ENCODE measurements at places on chromosomes 13 and 19.

DNA sequence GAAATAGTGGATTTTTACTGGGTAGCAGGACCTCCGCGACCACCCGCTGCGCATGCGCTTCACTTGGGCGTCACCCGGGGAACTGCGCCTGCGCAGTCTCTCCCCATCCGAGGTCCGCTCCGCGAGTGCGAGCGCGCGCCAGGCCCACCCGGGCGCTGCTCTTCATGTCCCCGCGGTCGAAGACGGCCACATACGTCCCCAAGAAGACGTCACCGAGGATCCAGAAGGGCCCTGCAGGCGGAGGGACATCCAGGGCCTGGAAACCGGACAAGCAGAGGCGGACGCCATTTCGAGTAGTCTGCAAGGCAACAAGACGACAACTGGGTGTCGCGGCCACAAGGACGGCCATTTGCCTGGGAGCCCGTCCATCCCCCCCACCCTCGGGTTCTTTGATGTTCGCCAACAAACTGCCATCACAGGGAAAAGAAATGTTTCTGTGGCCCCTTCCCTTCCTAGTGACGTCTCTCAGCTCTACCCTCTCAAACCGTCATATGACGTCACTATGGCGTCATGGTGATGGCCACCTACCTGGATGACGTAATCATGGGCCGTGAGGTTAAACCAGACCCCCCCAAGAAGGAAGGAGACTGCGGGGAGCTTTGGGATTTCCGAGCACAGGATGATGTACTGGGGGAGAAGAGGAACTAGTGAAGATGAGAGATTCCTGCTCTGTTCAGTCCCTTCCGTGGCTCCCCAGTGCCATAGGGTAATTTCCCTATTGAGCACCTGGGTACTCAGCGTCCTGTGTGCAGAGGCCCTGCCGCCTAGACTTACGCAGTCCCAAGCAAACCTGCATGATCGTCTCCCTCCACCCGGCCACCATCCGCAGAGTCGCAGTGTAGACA is 6.7 kb downstream of the NAPSA start:
- DNase-seq, result peak; percentile 70

DNA sequence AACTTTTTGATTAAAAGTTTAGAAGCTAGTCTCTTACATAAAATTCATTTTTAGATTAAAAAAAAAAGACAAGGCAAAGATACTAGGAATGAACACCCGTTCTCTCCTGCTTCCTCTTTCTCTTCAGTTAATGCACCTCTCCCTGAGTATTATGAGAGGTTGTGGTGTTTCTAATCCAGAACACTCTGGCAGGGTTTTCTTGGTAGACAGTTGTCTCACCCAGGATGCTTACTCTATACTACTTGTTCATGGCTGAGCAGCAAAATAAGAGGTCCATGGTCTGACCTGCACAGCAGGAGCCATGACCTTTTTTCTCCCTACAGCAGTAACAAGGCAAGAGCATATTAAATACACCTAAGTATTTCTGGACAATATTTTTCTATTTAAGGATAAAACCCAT is 62.0 kb downstream of the MICU2 start:
- DNase-seq, result no peak

GRCh38 chr19:1859331-1859781 is 4.0 kb downstream of the KLF16 start:
- no peak for DNase-seq

- no peak for DNase-seq
These were observed 34.7 kb upstream of the SLITRK6 start for GRCh38 chr13:85833921-85834320.

- no peak for DNase-seq
These were observed 10.7 kb downstream of the SHISA7 start for GRCh38 chr19:55432241-55432959.

GRCh38 chr13:110107568-110108347 is 199.2 kb downstream of the COL4A1 start:
- DNase-seq, result no peak

DNA sequence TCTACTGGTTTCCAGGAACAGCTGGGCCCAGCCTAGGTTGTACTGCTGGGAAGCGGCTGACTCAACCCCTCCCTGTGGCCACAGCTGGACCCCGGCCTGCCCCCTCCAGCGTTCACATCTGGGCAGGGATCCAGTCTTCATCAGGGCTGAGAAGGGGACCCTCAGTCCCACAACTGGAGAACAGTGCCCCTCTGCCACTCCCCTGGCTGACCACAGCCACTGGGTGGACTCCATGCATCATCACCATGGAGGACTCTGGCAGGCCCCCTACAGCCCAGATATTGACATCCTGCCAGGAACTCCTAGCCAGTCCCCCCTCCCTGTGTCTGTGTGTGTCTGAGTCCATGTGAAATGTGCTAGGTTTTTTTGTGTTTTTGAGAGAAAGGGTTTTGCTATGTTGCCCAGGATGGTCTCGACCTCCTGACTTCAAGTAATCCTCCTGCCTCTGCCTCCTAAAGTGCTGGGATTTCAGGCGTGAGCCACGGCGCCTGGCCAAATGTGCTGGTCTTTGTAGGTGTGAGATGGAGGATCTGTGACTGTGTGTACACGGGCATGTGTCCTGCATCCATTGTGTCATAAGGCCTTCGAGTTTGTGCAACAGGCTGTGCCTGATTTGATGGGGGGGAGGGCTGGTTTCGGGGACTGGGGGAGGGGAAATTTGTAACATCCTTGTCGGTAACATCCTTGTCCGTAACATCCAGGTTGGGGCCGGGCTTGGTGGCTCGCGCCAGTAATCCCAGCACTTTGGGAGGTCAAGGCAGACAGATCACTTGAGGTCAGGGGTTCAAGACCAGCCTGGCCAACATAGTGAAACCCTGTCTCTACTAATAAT is 4.0 kb upstream of the HOOK2 start:
- DNase-seq, result no peak

- no peak for DNase-seq
These were observed 11.1 kb upstream of the ZNF613 start for GRCh38 chr19:51916167-51916566.

GRCh38 chr13:42056146-42056545 is 7.7 kb downstream of the DGKH start:
- DNase-seq, result peak; percentile 34

- peak; percentile 85 for DNase-seq
These were observed 24.3 kb downstream of the COLGALT1 start for GRCh38 chr19:17579661-17580244.

DNA sequence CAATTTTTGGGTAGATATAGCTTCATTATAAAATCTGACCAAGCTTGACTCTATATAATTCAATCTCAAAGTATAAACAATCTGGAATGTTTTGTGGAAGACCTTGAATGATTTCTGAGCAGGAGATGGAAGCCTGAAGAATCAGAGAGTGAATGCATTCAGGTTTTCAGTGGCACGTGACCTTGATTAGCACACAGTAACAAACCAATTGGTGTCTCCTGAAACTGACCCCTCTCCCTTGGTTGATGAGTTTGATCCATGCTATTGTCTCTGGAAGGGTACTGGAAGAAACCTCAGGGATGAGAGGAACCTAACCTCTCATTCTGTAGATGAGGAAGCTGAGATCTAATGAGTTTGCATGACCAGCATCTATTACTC is 39.6 kb downstream of the PCDH8 start:
- DNase-seq, result no peak

DNA sequence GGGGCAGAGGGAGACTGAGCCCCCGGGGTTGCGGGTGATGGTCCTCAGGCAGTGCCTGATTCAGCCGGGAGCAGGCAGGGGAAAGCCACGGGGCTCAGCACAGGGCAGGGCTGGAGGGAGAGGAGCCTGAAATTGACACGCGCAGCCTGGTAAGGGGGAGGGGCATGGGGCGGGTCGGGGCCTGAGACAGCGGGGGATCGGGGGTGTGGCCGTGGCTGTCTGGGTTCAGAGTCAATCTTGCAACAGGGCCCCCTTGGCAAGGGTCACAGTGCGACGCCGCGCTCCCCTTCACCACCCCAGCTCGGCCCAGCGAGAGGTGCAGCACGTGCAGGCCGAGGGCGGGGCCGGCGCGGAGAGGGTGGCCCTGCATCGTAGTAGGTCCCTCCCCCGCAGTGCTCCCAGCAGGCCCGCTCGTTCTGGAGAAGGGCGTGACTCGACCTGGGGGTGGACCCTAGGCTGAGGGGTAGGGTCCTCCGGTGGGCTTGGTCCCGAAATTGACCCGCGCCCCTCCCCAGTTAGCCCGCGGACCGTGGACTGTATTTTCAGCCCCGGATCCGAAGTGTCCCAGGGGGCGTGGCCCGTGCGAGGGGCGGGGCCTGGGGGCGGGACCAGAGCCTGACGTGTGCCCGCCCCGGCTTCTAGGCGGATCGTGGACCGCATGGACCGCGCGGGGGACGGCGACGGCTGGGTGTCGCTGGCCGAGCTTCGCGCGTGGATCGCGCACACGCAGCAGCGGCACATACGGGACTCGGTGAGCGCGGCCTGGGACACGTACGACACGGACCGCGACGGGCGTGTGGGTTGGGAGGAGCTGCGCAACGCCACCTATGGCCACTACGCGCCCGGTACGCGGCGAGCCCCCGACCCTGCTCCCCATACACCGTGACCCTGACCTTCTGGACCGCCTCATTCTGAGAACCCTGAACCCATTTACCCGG is 6.0 kb downstream of the RCN3 start:
- peak; percentile 68 for DNase-seq

- DNase-seq, result no peak
These were observed 52.1 kb downstream of the FLT1 start for GRCh38 chr13:28442839-28443238.

DNA sequence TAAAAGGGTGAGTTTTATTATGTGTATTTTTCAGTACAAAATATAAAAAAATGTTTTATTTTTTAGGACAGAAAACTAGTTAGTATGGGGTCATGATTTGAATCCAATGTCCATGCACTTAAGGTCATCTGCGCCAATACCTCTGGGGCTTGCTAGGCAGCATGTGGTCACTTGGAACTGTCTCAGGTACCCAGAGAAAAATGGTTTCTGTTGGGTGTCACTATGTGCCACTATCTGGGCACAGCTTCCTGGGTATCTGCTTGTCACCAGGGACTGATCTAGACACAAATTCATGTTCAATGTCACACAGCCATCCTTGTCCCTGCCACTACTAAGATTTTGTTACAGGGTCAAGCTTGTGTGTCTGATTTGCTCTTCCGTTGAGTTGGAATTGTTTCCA is 100.4 kb downstream of the RGCC start:
- no peak for DNase-seq

- no peak for DNase-seq
These were observed 36.7 kb downstream of the CARD8 start for GRCh38 chr19:48218997-48219396.

DNA sequence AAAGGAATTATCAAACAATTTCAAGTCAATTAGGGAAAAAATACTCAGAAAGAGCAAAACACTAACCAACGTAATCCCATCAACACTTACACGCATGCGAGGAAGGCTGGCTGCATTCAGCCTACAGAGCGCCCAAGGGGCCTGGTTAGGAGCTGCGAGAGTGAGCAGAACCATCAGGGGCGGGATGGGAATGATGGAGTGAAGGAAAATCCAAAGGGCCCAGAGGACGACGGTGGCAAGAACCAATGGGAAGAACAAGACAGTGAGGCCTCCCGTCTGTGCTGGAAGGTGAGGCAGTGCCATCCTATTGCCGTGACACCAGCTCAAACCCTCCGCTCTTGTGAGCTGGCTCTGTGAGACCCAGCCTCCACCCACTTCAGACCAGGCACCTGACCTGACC is 253.0 kb downstream of the IRS2 start:
- DNase-seq, result no peak

DNA sequence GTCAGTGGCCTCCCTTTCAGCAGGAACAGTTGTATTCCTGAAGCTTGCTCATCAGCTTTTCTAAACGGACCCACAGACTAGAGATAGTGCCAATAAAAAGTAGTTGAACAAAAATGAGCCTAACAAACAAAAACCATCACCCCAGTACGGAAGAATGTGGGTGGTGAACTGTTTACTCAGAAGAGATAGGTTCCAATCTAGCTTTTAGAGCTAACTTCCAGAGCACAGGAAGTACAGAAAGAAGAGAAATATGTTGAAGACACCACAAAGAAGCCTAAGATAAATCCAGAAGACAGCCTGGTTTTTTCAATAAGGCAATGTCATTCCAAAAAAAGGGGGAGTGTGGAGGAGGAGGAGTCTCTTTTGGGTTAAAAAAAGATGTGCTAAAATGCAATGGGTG is 2.8 kb upstream of the LMO7 start:
- DNase-seq, result no peak

GRCh38 chr19:53518121-53518520 is 19.8 kb upstream of the ZNF331 start:
- DNase-seq, result no peak

DNA sequence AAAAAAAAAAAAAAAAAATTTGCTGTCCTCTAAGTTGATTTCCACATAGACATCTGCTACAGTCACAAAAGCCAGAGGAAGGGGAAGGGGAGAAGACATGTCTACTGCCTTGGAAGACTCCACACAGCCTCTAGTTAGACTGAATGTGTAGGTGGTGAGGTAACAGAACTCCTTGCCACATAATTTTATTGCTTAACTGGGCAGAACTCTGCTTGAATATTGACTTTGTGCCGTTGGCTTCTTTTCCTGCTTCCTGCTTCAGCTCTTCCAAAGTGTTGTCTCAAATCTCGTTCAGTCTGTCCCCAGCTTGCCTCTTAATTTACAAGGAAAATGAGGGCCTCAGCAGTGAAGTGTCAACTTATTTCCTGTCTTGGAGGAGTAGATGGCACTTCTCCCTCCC is 37.1 kb downstream of the ESD start:
- peak; percentile 73 for DNase-seq

DNA sequence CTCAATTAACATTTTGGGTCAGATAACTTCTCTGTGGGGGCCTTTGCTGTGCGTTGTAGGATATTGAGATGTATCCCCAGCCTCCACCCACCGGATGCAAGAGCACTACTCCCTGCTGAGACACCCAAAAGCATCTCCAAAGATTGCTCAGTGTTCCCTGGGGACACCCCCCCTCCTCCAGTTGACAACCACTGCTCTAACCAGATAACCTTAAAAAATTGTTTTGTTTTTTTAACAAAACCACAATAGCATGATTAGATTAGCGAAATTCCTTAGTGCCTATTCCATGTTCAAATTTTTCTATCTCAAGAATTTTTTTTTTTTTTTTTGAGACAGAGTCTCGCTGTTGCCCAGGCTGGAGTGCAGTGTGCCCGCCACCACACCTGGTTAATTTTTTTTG is 2.6 kb upstream of the EPN1 start:
- DNase-seq, result no peak

GRCh38 chr19:18223860-18224524 is 2.2 kb downstream of the PDE4C start:
- peak; percentile 36 for DNase-seq

DNA sequence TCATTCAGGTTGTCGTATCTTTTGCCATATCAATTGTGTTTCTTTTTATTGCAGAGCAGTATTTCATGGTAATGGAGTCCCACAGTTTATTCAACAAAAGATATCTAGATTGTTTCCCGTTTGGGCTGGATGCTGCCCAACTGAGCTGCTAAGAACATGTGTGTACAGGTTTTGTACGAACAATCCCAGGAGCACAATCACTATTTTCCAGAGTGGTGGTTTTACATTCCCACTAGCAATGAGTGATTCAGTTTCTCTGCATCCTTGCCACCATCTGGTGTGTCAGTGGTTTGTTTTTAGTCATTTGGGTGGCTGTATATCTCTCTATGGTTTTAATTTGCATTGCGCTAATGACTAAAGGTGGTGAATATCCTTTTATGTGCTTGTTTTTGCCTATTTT is 52.7 kb upstream of the ZDHHC20 start:
- DNase-seq, result no peak

- DNase-seq, result no peak
These were observed 432.7 kb downstream of the SLITRK5 start for GRCh38 chr13:88103824-88104223.

All from inflammatory macrophage treated with lipopolysaccharide for 4 hours (primary cell).